ENCODE measurements at places on chromosomes 7 and 10. TPM values are rescaled to one million over a fixed set of nuclear protein-coding genes. Genes with fewer than 3 reads are reported as not detected.

The FXYD4 gene
- total RNA-seq: 109 TPM

The CALHM1 gene
- total RNA-seq: not detected

The MOGAT3 gene
- 0.25 TPM for total RNA-seq

The C10orf62 gene
- total RNA-seq: 1.6 TPM

DNA sequence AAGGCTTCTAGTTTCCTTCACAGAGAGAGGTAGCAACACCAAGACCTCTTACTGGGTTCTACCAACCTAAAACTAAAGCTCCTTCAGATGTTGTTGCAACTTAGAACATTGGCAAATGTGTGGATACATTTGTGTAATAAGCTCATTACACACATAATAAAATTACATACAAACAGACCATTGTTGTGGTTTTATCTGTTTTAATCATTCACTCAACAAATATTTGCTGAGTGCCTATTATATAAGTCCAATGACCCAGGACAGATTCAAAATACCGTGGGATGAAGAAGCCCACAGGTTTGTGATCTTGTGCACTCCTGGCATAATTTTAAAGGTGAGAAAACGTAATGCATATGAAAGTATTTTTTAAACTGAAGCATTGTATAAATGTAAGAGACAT is 160.4 kb upstream of the NPVF start:
- H3K4me1 ChIP-seq: peaks cover 18% of the 10 kb centered on the region
- DNase-seq: no peak
- H3K27me3 ChIP-seq: no peaks in the 10 kb centered on the region
- no peak overlapping the region for H3K4me3 ChIP-seq
- no peaks in the 10 kb centered on the region for H3K36me3 ChIP-seq

GRCh38 chr7:50312250-50313162 is 8.0 kb downstream of the IKZF1 start:
- H3K27me3 ChIP-seq: no peaks in the 10 kb centered on the region
- H3K27ac ChIP-seq: no peak overlapping the region
- no peak overlapping the region for H3K4me3 ChIP-seq
- no peaks in the 10 kb centered on the region for H3K4me1 ChIP-seq
- no peak for DNase-seq

- no peak overlapping the region for H3K4me3 ChIP-seq
- H3K27me3 ChIP-seq: no peaks in the 10 kb centered on the region
- DNase-seq: no peak
These were observed 186.4 kb downstream of the EBF3 start for GRCh38 chr10:129777687-129778086.

DNA sequence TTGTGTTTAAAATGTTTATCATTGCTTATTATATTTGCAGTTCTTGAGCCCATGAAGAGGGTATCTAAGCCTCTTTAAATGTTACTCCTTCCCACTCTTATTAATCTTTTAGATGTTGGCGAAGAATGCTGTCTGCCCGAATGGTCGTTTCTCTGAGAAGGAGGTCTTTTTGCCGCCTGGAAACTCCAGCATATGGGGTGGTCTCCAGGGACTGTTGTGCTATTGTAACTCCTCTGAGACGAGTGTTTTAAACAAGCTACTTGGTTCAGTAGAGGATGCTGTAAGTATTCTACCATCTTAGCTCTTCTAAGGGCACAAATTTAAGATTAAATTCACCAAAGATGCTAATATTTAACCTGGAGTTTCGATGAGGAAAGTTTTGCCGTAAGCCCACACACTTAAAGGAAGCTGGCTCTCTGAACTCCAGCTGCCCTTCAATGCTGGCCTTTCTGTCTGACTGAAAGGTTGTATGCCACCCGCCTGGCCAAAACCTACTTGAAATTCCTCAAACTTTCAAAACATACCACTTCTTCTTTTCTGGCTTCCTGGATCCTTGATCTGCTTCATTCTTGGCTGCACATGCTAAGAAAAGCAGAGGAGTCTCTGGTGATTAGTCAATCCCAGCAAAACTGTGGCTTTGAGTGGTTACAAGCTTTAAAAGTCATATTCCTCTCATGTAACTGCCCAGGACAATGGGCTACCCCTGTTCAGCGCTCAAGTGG is 74.7 kb downstream of the ABCA13 start:
- no peak for DNase-seq
- H3K27me3 ChIP-seq: no peaks in the 10 kb centered on the region
- no peaks in the 10 kb centered on the region for H3K36me3 ChIP-seq
- no peaks in the 10 kb centered on the region for H3K4me1 ChIP-seq
- no peak overlapping the region for H3K27ac ChIP-seq

DNA sequence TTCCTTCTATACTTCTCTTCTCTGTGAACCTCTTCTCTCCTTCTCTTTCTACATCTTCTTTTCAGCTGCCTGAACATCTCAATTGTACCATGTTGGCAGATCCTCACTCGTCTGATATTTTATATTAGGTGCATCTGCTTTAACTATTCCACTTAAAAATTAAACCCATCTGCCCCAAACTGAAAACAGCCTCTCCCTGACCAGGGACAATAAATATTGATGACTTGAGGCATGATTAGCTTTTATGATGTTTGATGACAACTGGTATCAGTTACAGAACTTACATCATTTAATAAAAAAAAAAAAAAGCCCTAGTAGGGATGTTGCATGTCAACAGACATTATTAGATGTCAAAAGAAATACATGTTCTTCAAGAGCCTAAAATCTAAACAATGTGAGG is 79.8 kb upstream of the HABP2 start:
- no peak for DNase-seq
- no peak overlapping the region for H3K27ac ChIP-seq
- H3K4me1 ChIP-seq: no peaks in the 10 kb centered on the region

DNA sequence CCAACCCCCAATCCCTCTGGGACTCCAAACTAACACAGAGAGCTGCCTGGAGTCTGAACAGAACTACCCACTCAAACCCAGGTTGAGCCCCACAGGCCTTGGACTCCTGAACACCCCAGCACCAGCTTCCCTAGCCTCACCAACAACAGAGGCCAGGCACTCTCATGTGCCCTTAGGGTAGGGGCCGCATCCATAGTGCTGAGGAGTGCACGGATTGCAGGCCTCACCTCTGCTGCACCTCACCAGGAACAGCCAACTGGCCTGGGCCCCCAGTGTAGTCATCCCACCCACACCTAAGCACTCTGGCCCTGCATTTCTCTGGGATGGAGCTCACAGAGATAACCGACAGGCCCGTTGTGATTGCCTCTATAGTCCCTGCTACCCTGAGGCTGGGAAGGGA is 194.2 kb downstream of the HPSE2 start:
- no peaks in the 10 kb centered on the region for H3K4me1 ChIP-seq
- H3K4me3 ChIP-seq: no peak overlapping the region
- no peaks in the 10 kb centered on the region for H3K27me3 ChIP-seq
- peak; percentile 51 for DNase-seq
- no peaks in the 10 kb centered on the region for H3K36me3 ChIP-seq

GRCh38 chr7:93530701-93531100 is 43.8 kb downstream of the CALCR start:
- H3K36me3 ChIP-seq: no peaks in the 10 kb centered on the region
- H3K4me1 ChIP-seq: no peaks in the 10 kb centered on the region
- H3K27ac ChIP-seq: no peak overlapping the region
- no peaks in the 10 kb centered on the region for H3K27me3 ChIP-seq
- no peak overlapping the region for H3K4me3 ChIP-seq

DNA sequence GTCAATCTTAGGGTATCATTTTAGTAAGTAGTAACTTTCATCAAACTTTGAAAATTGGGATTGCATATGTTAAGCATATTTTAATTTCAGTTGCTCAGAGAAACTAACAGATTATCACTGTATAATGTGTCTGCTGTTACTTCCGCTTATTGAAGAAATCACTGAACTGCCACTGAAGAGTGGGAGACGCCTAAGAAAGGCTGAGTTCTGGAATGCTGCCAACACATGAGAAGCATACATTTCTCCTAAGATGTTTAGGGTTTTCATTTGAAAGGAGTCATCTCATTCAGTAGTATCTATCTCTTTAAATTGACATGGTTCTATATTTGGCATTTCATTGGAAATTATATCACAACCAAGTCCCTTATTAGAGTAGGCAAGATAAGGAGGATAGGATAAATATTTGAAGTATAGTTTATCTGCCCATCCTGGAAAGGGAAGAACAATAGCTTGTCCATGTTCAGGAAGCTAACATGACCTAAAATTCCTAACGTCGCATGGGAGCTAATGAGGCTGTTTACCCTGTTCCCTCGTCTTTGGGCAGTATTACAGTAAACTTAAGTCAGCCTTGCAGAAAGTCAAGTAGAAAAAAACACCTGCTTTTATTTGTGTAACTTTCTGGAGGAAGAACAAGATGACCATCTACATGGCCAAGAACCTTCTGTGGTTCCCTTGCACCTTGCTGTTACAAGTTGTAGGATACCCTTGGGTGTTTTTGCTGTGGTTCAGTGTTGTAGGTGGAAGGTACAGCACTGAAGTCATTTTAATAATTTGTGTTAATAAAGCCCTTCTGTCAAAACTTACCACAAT is 67.3 kb downstream of the NHLRC2 start:
- no peak overlapping the region for H3K4me3 ChIP-seq
- DNase-seq: no peak
- no peaks in the 10 kb centered on the region for H3K36me3 ChIP-seq
- no peaks in the 10 kb centered on the region for H3K27me3 ChIP-seq
- H3K27ac ChIP-seq: no peak overlapping the region
- H3K4me1 ChIP-seq: no peaks in the 10 kb centered on the region

DNA sequence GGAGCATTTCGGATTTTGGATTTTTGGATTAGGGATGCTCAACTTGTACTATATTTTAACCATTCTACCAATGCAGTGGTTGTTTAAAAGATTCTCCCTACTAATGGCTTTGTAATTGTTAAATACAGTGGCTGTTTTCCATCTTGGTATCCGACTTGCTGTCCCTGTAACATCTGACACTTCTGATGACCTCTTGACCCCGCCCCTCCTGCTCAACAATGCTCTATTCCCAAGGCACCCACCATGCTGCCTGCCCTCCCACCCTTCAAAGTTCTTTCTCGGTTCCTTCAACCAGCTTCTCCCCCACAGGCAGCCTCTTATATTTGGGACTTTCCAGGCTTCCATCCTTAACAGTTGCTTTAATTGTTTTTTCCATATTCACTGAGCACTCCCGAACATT is 2.0 kb downstream of the PRTFDC1 start:
- H3K27me3 ChIP-seq: no peaks in the 10 kb centered on the region
- no peak overlapping the region for H3K27ac ChIP-seq
- no peak for DNase-seq
- no peak overlapping the region for H3K4me3 ChIP-seq
- no peaks in the 10 kb centered on the region for H3K36me3 ChIP-seq
- H3K4me1 ChIP-seq: peaks cover 3% of the 10 kb centered on the region

DNA sequence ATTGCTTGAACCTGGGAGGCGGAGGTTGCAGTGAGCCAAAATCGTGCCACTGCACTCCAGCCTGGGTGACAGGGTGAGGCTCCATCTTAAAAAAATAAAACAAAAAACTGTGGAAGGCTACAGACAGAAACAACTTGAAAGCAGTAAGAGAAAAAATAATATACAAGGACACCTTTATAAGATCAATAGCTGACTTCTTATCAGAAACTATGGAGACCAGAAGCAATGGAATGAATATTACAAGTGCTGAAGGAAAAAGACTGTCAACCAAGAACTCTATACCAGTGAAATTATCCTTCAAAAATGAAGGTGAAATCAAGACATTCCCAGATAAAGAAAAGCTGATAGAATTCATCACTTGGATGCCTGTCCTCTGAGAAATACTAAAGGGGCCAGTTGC is 49.0 kb downstream of the RBAK start:
- no peak overlapping the region for H3K4me3 ChIP-seq
- H3K36me3 ChIP-seq: no peaks in the 10 kb centered on the region
- DNase-seq: no peak
- no peaks in the 10 kb centered on the region for H3K27me3 ChIP-seq

DNA sequence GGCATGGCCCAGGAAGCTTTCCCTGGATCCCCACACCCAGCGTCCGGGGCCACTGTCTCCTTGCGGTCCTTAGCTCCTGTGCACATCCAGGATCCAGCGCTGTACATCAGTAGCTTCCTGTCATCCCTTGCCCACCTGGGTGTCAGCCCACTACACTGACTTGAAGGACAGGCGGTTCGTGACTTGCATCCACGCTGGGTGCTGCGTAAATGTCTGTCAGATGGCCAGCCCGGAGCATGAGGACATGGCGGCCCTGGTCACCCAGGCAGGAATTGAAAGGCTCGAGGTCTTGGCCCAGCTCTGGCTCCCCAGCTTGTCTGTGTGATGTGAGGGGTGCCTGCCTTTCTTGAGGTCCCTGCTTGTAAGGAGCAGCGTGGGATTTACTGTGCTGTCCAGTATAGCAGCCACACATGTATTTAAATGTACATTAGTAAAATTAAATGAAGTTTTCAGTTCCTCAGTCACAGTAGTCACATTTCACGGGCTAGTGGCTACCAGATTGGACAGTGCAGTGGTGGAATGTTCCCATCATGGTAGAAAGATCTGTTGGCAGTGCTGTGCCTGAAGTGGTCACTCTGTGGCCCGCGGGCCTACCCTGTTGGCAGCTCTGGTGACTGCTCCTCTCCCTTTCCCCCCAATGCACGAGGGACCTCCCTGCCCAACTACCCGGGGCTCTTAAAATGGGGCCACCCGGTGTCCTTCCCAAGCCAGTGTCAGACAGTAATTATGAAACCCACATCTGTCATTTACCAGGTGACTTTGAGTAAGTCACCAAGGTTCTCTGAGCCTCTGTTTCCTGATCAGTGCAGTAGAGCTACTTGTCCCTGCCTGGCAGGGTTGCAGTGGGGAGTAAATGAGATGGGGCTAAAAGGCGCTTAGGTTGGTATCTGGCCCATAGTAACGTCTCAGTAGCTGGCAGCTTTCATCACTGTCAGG is 97.8 kb upstream of the PPIF start:
- peak overlapping the region; percentile 38 for H3K27ac ChIP-seq
- H3K4me3 ChIP-seq: no peak overlapping the region
- no peak for DNase-seq
- H3K4me1 ChIP-seq: peaks cover 45% of the 10 kb centered on the region
- H3K36me3 ChIP-seq: no peaks in the 10 kb centered on the region

DNA sequence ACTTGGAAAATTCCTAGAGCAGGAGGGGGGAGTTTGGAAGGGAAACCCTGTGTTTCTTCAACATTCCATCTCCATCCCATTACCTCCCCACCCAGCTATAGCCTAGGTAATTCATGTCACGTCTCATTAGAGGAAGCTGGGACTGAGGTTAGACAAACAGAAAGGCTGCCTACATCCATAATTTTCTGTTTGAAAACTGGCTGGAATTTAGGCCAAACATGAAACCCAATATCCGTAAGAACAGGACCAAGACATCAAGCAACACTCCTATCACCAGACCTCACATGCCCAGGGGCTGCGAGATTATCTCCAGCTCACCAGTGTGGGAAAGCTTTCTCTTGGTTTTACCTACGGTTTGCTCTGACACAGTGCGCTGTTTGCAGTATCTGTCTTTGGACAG is 316.3 kb downstream of the FRMD4A start:
- H3K36me3 ChIP-seq: no peaks in the 10 kb centered on the region
- H3K4me1 ChIP-seq: peaks cover 6% of the 10 kb centered on the region
- no peak overlapping the region for H3K4me3 ChIP-seq
- DNase-seq: peak; percentile 56
- H3K27ac ChIP-seq: no peak overlapping the region

GRCh38 chr10:125538947-125539731 is 143.8 kb downstream of the TEX36 start:
- H3K4me3 ChIP-seq: no peak overlapping the region
- H3K4me1 ChIP-seq: no peaks in the 10 kb centered on the region
- H3K27me3 ChIP-seq: no peaks in the 10 kb centered on the region
- H3K27ac ChIP-seq: no peak overlapping the region

All from kidney (tissue), 22 donors.